ENCODE measurements at places on chromosomes 1 and 21. TPM values are rescaled to one million over a fixed set of nuclear protein-coding genes. Genes with fewer than 3 reads are reported as not detected.

The RPL5 gene
- 1,444 TPM for total RNA-seq

GRCh38 chr1:79629414-79629813 is 622.9 kb upstream of the ADGRL4 start:
- DNase-seq: no peak
- H3K4me1 ChIP-seq: no peaks in the 10 kb centered on the region
- no peak overlapping the region for H3K4me3 ChIP-seq
- no peaks in the 10 kb centered on the region for H3K36me3 ChIP-seq
- no peaks in the 10 kb centered on the region for H3K27me3 ChIP-seq
- H3K27ac ChIP-seq: no peak overlapping the region

The S100A9 gene
- total RNA-seq: 111 TPM

DNA sequence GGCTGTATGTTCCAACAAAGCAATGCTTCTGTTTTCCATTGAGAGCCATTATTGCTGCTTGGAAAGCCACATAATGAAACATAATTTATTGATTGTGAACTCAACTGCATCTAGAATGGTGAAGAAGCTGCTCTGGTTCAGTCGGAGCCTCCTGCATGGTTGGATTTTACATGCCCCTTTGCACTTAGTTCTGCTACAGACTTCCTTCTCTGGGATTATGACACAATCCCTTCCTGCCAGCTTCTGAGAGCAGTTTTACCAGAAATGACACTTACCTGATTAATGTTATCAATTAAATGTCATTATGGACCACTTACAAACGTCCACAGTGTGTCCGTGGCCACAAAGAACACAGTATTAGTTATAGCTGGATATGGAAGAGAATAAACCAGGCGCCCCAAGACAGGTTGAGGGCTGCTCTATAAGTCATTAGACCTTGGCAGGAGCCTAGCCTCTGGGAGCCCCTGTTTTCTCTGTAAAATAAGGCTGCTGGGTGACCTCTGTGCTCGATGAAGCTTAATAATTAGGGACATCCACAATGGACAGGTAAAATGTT is 7.0 kb upstream of the CD58 start:
- H3K4me1 ChIP-seq: no peaks in the 10 kb centered on the region
- H3K36me3 ChIP-seq: no peaks in the 10 kb centered on the region
- H3K27me3 ChIP-seq: no peaks in the 10 kb centered on the region
- H3K4me3 ChIP-seq: no peak overlapping the region
- no peak for DNase-seq

The LCE1A gene
- not detected for total RNA-seq

GRCh38 chr1:118563981-118564951 is 379.2 kb upstream of the SPAG17 start:
- H3K4me3 ChIP-seq: no peak overlapping the region
- H3K27ac ChIP-seq: no peak overlapping the region
- DNase-seq: no peak
- no peaks in the 10 kb centered on the region for H3K4me1 ChIP-seq
- no peaks in the 10 kb centered on the region for H3K36me3 ChIP-seq

DNA sequence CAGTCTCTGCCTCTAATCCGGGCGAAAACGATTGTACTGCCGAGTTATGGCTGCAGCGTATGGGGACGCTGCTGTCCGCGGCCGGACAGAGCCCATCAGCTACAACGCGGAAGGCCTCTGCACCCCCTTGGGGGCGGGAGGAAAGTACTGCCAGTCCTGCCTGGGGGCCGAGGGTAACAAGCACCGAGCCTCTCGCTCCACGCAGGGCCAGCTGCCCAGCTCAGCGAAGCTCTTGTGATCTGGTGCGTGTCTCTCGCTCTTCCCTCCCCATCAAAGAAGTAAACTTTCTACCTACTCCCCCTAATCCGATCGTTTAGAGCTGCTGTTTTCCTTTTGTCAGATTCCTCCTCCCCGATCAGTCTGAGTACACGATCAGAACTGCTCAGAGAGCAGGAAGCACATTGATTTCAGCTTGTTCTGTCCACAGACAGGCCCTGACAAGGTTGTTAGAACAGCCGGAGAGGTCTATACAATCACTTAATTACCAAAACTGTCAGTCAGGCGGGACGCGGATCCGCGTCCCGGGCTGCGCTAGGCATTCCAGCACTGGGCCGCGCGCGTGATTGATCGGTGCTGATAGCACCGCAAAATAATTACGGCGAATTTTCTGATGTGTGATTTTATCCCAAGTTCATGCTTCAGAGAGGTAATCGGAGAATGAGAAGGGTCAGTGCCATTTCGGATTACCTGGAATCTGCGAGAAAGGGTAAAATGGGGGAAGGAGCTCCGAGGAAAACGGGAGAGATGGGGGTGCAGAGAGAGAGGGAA is 8.7 kb upstream of the BARHL2 start:
- no peak for DNase-seq
- no peak overlapping the region for H3K27ac ChIP-seq
- peaks cover 15% of the 10 kb centered on the region for H3K27me3 ChIP-seq
- no peak overlapping the region for H3K4me3 ChIP-seq
- H3K36me3 ChIP-seq: no peaks in the 10 kb centered on the region
